Heart left ventricle (tissue), 16 donors: ENCODE measurements at places on chromosomes 4 and X.

GRCh38 chr4:159552979-159553768, 450.3 kb downstream of the RAPGEF2 start:
- DNase-seq = no peak

GRCh38 chr4:94141001-94141400, 66.7 kb upstream of the SMARCAD1 start:
- DNase-seq = no peak

DNA sequence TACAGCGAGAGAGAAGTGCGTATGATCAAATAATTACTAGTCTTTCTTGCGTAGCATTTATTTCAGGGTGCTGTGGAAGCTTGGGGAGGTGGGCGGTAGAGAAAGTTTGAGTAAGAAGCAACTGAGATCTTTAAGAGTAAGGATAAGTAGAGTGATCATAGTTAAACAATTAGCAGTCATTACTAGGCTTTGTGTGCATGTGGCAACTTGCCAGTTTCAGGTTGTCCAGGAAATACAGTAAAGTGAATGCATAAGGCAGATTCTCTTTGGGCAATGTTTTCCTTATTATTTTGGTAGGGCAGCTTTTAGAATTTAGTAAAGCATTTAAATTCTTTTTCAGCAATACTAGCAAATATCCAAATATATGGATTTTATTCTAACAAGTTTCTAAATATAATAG, 57.0 kb downstream of the HPGDS start:
- DNase-seq = no peak

GRCh38 chrX:41452565-41453356, 5.6 kb downstream of the NYX start:
- DNase-seq = no peak

DNA sequence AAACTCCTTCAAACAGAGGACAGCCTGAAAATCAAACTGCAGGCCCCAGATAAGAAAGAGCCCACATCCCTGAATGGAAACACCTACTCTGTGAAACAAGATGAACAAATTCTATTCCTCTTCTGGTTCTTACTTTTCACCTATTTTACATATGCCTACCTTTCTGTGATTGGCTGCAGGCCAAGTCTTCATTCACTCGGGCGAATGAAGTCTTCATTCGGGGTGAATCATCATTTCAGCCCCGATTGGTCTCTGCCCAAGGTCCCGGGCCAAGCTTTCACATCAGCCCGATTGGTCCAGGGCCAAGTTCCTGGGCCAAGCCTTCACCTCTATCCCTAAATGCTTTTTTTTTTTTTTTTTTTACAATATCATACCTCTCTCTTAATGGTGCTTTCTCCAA, 529.8 kb upstream of the ACTRT1 start:
- no peak for DNase-seq
